ENCODE measurements at places on chromosomes 1 and 21.

DNA sequence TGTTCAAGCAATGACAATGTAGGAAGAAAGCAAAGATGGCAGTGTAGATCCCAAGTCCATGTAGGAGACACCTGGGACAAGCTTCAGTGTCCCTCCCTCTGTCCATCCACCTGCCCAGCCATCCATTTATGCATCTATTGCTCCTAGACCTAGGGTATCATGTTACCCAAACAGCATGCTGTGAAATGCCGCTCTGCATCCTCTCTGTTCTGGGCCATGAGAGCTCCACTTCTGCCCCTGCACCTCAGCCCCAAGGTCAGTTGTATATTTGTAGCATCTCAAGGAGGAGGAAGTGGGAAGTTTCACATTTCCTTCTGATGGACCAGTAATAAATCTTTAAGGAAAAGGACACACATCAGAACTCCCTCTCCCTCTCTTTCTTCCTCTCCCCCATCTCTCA lies 27.9 kb upstream of the TSPEAR start:
- no peak for DNase-seq

GRCh38 chr21:40923407-40923806 lies 76.4 kb upstream of the DSCAM start:
- no peak for DNase-seq

DNA sequence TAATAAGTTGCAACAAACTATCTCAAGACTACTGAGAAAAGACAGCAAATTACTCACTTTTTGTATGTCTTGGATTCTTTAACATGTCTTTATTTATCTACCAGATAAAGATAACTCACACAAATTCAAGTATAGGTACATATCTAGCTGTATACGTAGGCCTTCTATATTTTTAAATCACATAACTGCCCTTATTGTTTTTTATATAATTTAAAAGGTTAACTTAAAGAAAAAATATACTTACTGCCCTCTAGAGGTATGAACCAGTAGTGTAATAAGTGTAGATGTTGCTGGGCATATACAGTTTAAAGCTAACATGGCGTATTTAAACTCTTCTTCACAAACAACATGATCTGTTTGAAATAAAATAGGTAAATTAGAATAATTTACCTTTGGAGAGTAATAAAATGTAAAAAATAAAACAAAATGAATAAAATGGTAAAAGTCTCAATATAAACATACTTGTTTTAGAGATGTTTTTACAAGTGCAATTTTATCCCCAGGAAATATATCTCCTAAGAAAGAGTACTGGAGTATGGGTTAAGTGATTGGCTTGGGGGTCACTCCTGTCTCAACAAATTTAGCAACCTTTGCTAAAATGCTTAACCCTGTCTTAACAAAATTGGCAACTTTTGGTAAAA lies 235.2 kb downstream of the KCNT2 start:
- no peak for DNase-seq

DNA sequence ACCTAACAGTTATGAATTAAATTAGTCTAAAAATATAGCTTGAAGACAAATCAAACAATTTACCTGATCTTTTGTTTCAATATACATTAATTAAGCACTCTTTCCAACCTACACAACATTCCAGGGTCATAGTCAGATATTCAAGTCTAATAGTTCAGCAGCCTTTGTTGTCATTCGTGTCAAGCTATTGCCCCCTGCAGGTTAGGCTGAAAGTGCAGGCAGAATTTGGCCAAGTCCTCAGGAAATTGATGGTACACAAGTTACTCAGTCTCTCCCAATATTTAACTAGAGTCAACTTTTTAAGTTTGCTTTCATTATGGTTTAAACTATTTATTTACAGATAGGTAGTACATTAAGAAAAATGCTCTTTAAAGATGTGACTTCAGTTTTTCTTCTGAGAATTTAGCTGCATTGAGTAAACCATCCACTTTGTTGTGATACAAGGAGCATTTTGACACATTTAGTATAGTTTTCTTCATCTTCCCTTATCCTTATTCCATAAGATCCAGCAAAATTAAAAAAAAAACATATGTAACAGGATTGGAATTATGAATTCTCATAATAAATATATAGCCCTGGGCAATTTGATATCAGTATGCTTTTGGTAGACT lies 130.3 kb upstream of the DPYD start:
- DNase-seq, result peak; percentile 36

- DNase-seq, result no peak
Observed at GRCh38 chr1:51070011-51070410, 32.0 kb upstream of the C1orf185 start.

- DNase-seq, result no peak
Observed at GRCh38 chr21:41552254-41552653, 44.3 kb upstream of the TMPRSS2 start.

DNA sequence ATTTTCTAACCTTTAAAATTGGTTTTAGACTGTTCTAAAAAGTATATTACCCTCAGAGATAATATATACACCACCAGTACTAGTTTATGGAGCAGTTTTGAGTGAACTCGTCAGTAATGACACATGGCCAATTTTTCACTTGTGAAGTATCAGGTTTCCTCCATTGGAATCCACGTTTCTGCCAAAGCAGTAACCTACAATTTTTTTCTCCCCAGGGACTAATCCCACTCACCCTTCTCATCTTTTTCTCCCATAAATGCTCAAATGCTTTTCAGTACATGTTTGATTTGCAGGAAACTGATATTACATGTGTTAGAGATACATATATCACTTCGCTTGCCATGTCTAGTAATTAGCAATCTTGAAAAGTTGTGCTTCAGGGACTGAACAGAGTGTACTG lies 94.1 kb downstream of the COL24A1 start:
- no peak for DNase-seq

GRCh38 chr1:28326515-28326914 lies 2.3 kb upstream of the MED18 start:
- no peak for DNase-seq

DNA sequence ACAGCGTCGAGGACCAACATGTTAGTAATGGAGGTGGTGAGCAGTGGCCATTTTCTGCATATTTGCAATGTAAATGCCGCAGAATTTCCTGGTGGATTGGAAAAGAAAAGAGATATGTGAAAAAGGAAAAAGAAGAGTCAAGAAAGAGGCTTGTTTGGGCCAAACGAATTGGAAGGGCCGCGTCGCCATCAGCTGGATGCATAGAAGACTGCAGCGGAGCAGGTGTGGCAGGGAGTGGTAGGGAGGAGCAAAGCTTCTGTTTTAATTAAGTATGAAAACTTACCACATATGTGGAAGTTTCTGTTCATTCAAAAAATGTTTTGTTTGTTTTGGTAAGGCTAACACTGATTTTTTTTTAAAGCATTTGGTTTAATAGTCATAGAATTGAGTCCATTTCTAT lies 690.7 kb downstream of the NCAM2 start:
- no peak for DNase-seq

GRCh38 chr21:15135867-15136629 lies 71.2 kb upstream of the NRIP1 start:
- DNase-seq, result no peak

- DNase-seq, result no peak
Observed at GRCh38 chr21:28867401-28867800, 125.3 kb downstream of the LTN1 start.

DNA sequence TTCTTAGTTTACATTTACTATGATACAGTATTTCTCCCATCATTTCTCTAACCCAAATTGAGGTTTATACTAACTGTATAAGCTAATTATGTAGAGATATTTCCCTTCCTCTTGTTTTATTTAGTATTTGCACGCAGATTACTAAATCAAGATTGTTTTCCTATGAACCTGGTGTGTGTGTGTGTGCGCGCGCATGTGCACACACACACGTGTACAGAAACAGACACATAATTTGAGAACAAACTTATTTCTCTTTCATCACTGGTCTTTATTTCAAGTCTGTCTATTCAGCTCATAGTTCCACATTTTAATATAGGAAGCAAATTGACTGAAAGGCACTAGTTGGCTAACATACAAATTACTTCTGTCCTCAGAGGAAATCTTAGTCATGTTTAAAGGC lies 19.7 kb upstream of the COL24A1 start:
- DNase-seq, result no peak

DNA sequence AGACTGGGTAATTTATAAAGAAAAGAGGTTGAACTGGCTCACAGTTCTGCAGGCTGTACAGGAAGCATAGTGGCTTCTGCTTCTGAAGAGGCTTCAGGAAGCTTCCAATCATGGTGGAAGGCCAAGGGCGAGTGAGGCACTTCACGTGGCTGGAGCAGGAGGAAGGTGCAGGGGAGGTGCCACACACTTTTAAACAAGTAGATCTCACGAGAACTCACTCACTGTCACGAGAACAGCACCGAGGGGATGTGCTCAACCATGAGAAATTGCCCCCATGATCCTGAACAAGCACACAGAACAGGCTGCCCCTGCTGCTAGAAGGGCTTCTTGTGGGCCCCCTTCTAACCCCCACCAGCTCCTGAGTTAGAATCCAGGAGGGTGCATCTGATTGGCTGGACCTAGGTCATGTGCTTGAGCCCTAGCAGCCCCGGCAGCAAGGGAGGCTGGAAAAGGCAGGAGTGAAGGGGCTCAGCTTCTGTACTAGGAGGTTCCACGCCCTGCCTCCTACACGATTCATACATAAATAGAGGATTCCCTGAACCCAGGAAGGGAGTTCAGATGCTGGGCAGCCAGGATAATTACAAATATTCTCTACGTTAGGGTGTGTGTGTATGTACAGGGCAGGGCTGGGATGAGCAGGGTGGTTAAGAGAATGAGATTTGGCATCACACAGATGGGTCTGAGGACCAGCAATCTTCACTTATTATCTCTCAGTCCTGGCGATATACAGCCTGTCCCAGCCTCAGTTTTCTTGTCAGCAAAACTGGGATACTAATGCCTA lies 72.8 kb upstream of the ATP5PO start:
- no peak for DNase-seq

DNA sequence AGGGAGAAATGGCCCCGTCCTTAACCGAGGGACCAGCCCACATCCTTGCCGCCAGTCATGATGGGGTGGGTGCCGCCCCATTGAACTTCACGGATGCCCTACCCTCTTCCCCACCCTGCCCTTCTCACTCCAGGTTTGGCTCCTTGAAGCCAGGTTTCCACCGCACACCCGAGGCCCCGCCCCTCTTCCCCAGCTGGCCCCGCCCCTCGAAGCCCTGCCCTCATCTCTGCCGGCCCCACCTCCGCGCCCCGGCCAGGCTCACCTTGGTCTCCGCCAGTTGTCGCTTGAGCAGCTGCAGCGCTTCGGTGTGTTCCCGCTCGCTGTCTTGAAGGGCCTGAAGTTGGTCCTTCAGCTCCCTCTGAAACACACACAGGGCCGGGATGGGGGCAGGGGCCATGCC lies 16.6 kb downstream of the TRIM62 start:
- DNase-seq, result no peak

DNA sequence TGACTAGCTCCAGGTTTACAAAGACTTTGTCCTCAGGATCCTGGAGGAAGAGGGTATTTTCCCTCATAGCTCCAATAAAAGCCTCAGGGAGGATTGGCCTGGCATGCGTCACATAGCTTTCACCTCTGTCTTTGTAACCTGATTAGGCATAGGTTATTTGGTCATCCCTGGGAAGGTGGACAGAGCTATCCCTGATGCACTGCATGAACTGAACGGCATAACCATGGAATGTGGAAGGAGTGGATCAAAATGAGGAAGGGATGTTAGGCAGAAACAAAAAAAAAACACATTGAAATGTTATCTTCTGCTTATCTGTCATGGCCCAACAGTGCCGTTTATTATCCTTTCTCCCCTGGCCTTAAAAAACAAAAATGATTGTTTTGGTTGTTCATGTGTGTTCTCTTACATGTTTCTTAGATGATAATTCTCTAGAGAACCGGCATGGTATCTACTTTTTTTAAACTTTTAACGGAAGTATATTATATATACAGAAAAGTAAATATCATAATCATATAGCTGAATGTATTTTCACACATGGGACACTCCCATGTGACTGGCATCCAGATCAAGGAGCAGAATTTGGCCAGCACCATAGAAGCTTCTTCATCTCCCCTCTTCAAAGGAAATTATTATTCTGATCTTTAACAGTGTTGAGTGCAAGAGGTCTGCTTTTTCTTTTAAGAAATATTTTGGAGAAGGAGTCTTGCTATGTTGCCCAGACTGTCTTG lies 85.3 kb downstream of the RPS6KC1 start:
- DNase-seq, result no peak

DNA sequence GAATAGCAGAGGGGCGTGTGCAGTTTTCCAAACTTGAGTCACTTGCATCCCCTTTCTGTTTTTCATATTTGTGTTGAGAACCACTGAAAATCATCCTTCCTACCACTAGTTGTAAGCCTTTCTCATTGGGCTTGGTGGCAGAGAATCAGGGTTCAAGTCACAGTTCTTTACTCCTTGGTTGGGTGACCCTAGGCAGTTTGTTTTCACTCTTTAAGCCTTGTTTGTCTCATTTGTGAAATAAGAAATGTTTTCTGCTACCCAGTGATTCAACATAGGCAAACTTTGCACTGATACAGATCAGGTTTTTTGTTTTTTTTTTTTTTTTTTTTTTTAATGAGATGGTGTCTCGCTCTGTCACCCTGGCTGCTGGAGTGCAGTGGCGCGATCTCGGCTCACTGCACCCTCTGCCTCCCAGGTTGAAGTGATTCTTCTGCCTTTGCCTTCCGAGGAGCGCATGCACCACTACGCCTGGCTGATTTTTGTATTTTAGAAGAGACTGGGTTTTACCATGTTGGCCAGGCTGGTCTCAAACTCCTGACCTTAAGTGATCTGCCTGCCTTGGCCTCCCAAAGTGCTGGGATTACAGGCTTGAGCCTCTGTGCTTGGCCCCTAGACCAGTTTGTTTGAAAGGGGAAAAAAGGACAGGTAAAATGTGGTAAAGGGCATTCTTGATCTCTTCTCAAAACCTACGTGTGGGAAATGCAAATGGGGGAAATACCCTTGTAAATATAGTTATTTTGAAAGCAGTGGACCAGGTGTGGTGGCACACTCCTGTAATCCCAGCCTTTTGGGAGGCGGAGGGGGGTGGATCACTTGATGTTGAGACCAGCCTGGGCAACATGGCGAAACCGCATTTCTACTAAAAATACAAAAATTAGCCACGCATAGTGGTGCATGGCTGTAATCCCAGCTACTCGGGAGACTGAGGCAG lies 3.2 kb downstream of the CLIC4 start:
- DNase-seq, result peak; percentile 55

DNA sequence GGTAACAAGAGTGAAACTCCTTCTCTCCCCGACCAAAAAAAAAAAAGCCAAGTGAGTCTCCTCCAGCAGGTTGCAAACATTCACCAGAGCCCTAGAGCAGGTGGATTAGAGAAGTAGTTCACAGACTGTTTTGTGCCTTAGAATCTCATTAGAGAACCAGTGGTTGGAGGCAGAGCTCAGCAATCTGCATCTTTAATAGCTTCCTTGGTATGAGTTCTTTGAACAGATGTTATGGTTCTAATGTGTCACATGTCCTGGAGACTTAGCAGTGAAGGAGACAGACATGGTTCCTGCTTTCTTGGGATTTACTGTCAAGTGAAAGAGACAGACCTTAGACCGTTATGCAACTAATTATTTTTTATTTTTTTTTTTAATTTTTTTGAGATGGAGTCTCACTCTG lies 26.8 kb downstream of the SESN2 start:
- DNase-seq, result no peak

DNA sequence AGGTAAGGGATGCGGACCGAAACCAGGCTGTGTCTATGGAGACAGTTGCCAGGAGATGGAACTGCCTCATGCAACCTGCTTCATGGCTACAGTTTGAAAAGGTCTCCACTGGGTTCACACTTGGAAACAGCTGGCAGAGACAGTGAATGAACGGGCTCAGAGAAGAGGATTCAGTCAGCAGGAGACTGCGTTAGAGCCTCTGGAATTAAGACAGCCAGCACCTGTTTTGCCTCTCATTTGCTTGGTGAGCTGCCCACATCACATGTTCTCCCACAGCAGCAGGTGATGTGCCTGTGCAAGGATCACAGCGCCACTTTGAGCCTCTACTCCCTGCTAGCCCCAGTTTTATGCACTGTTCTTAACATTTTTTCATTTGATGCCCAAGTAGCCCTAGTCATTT lies 321.0 kb downstream of the PLPP3 start:
- DNase-seq, result no peak

Data from activated B cell treated with CpG ODN at 0.5 μM for 24 hours (primary cell).